Ureter (tissue), 1 donor: ENCODE measurements at places on chromosomes 5 and 9.

DNA sequence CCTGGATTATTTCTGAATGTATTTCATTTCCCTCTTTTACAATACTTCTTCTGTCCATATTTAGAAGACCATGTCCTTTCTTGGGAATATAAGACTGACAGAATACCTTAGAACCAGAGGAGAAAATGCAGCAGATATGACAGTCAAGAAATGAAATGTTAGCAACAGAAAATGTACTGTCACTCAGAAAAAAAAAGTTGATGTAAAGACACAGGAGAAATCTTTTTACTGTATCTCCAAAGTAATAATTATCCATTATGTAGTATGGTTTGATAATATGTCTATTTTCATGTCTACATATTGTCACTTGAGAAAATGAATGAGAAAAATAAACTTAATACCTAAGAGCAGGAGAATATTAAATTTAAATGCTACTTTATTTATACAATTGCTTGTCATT lies 652.1 kb downstream of the GABRG2 start:
- no peak for DNase-seq

GRCh38 chr9:88835038-88835466 lies 156.2 kb upstream of the S1PR3 start:
- DNase-seq: no peak

- DNase-seq: no peak
Measured at GRCh38 chr5:50672663-50673062, 6.2 kb downstream of the PARP8 start.

DNA sequence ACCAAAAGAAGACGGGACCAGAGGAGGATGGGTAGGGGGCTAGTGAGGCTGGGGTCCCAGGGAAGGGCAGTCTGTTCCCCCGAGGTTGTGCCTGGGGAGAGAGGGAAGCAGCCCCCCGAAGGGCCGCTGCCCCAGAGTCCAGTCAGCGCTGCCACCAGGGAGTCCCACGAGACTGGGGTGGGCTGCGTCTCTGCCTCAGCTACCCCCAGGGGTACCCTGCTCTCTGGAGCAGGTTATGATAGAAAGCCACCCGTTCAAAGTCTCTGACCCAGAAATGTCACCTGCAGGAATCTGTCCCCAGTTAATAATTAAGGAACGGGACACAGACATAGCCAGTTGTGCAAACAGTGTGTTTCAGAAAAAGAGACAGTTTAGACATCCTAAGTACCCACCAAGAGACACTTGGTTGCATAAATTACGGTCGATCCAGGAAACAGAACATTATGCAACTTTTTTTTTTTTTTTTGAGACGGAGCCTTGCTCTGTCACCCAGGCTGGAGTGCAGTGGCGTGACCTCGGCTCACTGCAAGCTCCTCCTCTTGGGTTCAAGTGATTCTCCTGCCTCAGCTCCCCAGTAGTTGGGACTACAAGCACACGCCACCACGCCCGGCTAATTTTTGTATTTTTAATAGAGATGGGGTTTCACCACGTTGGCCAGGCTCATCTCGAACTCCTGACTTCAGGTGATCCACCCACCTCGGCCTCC lies 10.7 kb upstream of the AGPAT2 start:
- no peak for DNase-seq

GRCh38 chr5:72842816-72843215 lies 26.4 kb downstream of the TNPO1 start:
- no peak for DNase-seq

DNA sequence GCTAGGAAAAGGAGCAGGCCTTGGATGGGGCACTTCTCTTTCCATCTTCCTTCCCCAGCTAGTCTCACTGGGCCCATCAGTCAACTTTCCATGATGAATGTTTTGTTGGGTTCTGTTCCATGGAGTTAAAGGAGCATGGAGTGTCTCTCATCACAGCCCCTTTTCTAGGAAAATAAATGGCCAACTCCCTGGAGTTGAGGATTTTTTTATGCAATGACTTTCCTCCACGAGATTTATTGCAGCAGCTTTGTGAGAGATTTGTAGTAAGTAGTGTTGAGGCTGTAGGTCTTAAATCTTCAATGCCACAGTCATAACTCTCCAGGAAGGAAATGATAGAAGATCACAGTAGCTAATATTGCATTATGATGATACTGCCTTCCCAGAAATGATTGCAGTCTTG lies 45.6 kb upstream of the SLC44A1 start:
- DNase-seq: no peak

- DNase-seq: no peak
Measured at GRCh38 chr5:94690778-94691177, 72.3 kb downstream of the SLF1 start.

GRCh38 chr5:42582723-42583122 lies 159.5 kb downstream of the GHR start:
- DNase-seq: no peak

DNA sequence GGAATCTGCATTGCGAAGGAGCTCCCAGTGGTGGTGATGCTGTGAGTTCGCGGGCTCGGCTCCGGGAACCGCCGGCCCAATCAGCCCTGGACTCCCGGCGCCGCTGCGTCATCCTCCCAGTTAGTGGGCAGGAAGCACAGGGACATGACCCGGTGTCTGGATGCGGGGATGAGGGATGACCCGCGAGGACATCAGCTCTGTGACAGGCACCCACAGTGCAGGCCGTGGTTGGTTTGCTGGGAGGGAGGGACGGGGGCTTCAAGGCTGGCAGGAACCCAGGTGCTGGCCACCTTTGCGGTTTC lies 996 bp downstream of the NXNL2 start:
- no peak for DNase-seq

GRCh38 chr5:175060257-175060656 lies 335.9 kb downstream of the MSX2 start:
- DNase-seq: no peak
